Skin of body (tissue), 3 donors: ENCODE measurements at places on chromosomes 7 and 10. TPM values are rescaled to one million over a fixed set of nuclear protein-coding genes. Genes with fewer than 3 reads are reported as not detected.

GJC3 gene
- total RNA-seq, result 0.49 TPM

- DNase-seq, result no peak
These were observed 51.4 kb upstream of the APBB1IP start for GRCh38 chr10:26386781-26387180.

DNA sequence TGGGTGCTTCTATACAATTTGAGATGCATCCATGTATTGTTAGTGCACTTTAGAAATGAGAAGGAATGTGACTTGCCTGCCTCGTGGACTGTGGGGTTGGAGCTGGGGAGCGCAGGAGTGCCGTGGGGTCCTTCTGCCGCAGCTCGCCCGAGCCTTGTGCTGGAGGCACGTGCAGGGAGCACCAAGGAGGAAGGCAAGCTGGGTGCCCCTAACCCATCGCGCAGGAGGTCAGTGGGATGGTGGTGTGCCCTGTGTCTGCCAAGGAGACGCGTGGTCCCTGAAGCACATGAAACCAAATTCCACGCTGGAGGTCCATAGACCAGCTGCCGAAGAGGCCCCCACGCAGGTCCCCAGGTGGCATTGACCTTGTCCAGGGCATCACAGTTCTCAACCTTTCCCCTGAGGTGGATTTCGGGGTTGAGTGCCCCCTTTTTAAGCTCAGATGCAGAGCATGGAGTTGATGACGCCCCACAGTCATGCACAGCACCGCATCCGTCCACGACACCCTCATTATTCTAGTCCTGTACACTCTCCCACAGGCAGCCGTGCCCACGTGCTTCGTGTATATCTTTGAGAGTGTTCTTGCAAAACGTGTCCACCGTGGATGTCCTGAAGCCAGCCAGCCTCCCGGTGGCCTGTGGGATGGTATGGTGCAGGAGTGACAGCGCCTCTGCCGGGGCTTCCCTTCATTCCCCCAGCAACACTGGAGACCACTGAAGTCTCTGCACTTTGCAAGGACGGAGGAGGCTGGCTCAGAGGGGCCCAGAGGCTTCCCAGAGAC is 35.5 kb downstream of the FKBP6 start:
- DNase-seq, result no peak

GRCh38 chr10:17022466-17022825 is 107.2 kb downstream of the CUBN start:
- no peak for DNase-seq
